Activated naive CD8-positive, alpha-beta T cell treated with anti-CD3 and anti-CD28 coated beads for 36 hours (primary cell): ENCODE measurements at places on chromosomes 7 and 10. TPM values are rescaled to one million over a fixed set of nuclear protein-coding genes. Genes with fewer than 3 reads are reported as not detected.

DNA sequence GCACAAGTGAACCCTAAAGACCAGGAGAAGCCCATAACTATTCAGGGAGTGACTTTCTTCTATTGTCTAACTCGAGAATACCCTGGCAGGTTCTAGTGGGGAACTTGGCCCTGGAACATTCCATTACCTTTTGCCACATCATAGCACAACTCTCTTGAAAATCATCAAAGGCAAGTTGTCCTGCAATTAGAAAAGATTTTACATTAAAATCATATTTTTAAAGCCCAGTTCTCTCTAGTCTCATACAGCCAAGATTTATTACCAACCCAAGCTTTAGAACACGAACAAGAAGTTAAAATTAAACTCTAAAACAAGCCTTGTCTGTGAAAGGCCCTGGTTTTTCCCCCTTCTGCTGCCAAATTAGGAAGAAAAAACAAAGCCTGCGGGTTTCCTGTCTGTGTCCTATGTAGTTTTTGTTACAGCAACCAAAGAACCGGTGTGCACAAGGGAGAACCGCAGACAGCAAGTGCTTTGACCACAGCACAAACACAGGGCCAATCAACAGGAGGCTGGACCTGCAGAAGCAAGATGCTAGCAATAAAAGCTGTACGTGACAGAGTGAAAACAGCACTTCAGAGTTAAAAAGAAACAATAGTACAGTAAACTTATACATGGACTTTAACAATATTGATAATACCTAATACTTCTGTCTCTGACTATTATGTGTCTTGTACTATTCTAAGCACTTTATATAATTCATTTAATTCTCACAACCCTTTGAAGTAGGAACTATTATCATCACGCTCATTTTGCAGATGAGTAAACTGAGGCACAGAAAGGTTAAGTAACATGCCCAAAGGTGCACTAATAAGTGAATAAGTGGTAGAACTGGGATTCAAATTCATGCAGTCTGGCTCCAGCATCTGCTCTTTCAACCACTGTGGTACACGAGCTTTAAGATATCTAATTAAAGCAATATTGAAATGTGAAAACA lies 65.8 kb downstream of the STK17A start:
- DNase-seq: peak; percentile 66

GRCh38 chr7:66617295-66617694 lies 11.4 kb upstream of the KCTD7 start:
- DNase-seq: no peak

DEPP1 gene
- total RNA-seq: 0.49 TPM

SPDYE5 gene
- not detected for total RNA-seq
